ENCODE measurements at places on chromosomes 16 and 17. TPM values are rescaled to one million over a fixed set of nuclear protein-coding genes. Genes with fewer than 3 reads are reported as not detected.

Gene CACNG3
- total RNA-seq = not detected

Gene KCNJ16
- total RNA-seq = under 0.01 TPM

Gene MYO15B
- total RNA-seq = 1.5 TPM

Gene SLC43A2
- 25.5 TPM for total RNA-seq

Gene AMDHD2
- 32.3 TPM for total RNA-seq

Gene CPNE7
- 16.1 TPM for total RNA-seq

Gene CD300E
- not detected for total RNA-seq

Gene TAC4
- not detected for total RNA-seq

Gene MT4
- not detected for total RNA-seq
